ENCODE measurements at places on chromosomes 2 and 18. TPM values are rescaled to one million over a fixed set of nuclear protein-coding genes. Genes with fewer than 3 reads are reported as not detected.

Gene MSGN1
- total RNA-seq: not detected

Gene ERFE
- total RNA-seq: 6.3 TPM

Gene TPRKB
- total RNA-seq: 74.2 TPM

Gene FOXD4L1
- total RNA-seq: 0.31 TPM

Gene ACMSD
- not detected for total RNA-seq

Gene SNRPD1
- 174 TPM for total RNA-seq

Gene CRACDL
- total RNA-seq: 0.54 TPM

Gene LIMS3
- total RNA-seq: not detected

Gene TUBA4B
- total RNA-seq: 0.26 TPM

Gene CRYBA2
- not detected for total RNA-seq

Gene GCC2
- total RNA-seq: 20.7 TPM

Gene COL6A3
- 0.09 TPM for total RNA-seq

Gene DARS1
- 69.0 TPM for total RNA-seq

Gene CGREF1
- 7.9 TPM for total RNA-seq

Gene CTNNA2
- total RNA-seq: 0.22 TPM

Gene TEKT4
- not detected for total RNA-seq

Gene ERMN
- total RNA-seq: not detected

Gene CCDC85A
- total RNA-seq: 0.11 TPM

Gene DSC3
- total RNA-seq: 1.8 TPM

Gene DHRS9
- 3.5 TPM for total RNA-seq

Gene GAREM1
- total RNA-seq: 2.2 TPM

Gene MARCHF4
- total RNA-seq: 62.0 TPM

Gene AGXT
- not detected for total RNA-seq

Gene GNLY
- not detected for total RNA-seq

Gene GULP1
- 52.8 TPM for total RNA-seq

Gene SH2D6
- total RNA-seq: 1.2 TPM

Gene POTEI
- total RNA-seq: not detected

Gene UPP2
- total RNA-seq: not detected

Gene SNED1
- 0.43 TPM for total RNA-seq

Gene MCM6
- 56.8 TPM for total RNA-seq

Gene FEV
- not detected for total RNA-seq

Gene GKN2
- 3.7 TPM for total RNA-seq

Gene CYS1
- 1.4 TPM for total RNA-seq

Gene RUFY4
- total RNA-seq: not detected

Gene TPO
- total RNA-seq: not detected

Gene FRZB
- 0.07 TPM for total RNA-seq

Gene CRYGD
- not detected for total RNA-seq

Gene CCDC178
- total RNA-seq: not detected

Gene IRS1
- total RNA-seq: 17.6 TPM

Gene SKOR2
- not detected for total RNA-seq

Gene DSG1
- not detected for total RNA-seq

Gene PIK3C3
- 18.6 TPM for total RNA-seq

Gene ANO7
- 2.1 TPM for total RNA-seq

Gene SNX17
- 143 TPM for total RNA-seq

Gene ZNF396
- 0.66 TPM for total RNA-seq

Gene IL18RAP
- total RNA-seq: not detected

Gene RGPD3
- total RNA-seq: 0.13 TPM

Gene FASTKD1
- total RNA-seq: 25.2 TPM

Gene ATP6V1B1
- 2.2 TPM for total RNA-seq

Data from A549 treated with DMSO at 1 μM for 4 hours (cell line).